ENCODE measurements at places on chromosomes 3 and 15.

DNA sequence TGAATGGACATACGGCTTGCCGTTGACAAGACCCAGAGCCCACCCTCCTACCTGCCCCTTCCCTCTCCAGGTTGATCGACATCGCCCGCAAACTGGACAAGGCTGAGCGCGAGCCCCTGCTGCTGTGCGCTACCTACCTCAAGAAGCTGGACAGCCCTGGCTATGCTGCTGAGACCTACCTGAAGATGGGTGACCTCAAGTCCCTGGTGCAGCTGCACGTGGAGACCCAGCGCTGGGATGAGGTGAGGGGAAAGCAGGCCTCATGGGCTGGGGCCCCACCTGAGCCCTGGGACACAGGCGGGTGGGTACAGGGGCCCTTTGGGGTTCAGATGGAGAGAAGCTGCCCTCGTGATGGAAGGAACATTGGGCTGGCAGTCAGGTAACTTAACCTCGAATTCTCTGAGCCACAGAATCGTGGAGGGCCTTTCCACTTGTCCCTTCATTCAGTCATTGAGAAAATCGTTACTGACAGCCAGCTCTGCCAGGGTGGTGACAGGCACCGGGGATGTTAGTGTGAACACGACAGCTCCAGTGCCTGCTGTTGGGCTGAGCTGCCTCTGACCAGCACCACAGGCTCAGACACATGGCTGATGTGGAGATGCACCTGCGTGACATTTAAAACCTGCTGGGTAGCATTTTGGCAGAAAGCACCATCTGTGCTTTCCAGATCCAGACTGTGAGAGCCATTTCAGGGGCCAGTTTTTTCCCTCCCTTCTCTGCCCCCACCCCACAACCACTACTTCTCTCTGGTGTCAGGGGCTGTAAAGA, 25.6 kb upstream of the RHO start:
- DNase-seq: no peak

- DNase-seq: no peak
These were observed 278.6 kb downstream of the SQOR start for GRCh38 chr15:45913451-45913850.

DNA sequence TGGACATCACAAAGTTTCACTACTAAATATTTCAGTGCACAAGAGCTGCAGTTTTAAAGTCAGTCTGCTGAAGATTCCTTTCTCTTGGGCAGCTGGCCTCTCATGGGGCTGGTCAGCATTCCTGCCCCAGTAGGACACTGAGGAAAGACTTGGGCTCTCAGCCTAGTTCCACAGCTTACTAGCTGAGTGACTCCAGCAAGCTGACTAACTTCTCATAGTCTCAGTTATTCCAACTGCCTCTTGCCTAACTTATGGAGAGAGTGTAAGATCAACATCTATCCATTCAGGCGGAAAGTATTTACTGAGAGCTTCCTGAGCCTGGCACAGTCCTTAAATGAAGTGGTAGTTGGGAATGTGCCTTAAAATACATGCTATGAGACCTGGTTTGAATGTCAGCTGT, 27.0 kb downstream of the TM4SF4 start:
- DNase-seq: peak; percentile 97

GRCh38 chr3:171980578-171981270, 58.7 kb upstream of the FNDC3B start:
- DNase-seq: peak; percentile 38

GRCh38 chr15:101407966-101408775, 81.3 kb downstream of the PCSK6 start:
- DNase-seq: no peak

DNA sequence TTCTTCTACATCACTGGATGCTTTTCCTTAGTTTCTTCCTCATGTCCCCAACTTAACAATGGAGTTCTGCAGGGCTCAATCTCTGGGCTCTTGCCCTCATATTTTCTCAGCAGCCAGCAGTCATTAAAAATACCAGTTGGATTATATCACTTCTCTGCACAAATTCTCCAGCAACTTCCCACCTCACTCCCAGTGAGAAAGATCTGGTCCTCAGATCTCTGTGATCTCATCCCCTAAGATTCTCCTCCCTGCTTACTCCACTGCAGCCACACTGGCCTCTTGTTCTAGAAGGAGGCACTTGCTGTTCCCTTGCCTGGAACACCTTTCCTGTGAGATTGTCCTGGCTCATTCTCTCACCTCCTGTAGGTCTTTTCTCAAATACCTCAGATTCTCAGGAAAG, 6.1 kb downstream of the ERICH6 start:
- DNase-seq: peak; percentile 70

DNA sequence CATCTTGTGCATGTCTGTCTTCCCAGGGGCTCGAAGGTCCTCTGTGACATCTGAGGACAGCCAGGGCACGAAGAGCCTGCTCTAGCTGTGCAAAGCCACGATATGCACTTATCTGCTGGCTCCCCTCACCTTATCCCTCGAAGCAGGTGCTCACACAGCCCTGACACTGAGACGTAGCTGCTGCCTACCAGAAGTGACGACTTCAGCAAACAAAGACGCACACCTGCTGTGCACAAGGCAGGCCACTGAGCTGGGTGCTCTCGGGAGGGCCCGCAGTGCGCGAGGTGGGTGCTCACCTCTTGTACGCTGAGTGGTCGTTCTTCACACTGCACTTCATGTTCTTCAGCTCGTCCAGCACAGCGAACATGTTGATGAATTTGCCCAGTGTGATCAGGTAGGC, 37.3 kb downstream of the CYFIP1 start:
- no peak for DNase-seq

Measured in GM23248 (cell line).